Pulmonary artery endothelial cell (primary cell): ENCODE measurements at places on chromosomes 7 and 10. TPM values are rescaled to one million over a fixed set of nuclear protein-coding genes. Genes with fewer than 3 reads are reported as not detected.

MAGI2 gene
- total RNA-seq: 1.3 and 2.7 TPM in 2 replicates

TMEM229A gene
- total RNA-seq: not detected in 2 replicates

FOXI2 gene
- total RNA-seq: not detected in 2 replicates

MMD2 gene
- not detected in 2 replicates for total RNA-seq

FGFBP3 gene
- total RNA-seq: 0.20 and 0.28 TPM in 2 replicates

MTERF1 gene
- 7.6 and 11.0 TPM in 2 replicates for total RNA-seq

IFIT1B gene
- not detected in 2 replicates for total RNA-seq

NPC1L1 gene
- not detected in 2 replicates for total RNA-seq

TAS2R5 gene
- total RNA-seq: 0.53 and 0.74 TPM in 2 replicates

SFMBT2 gene
- 0.14 and 0.20 TPM in 2 replicates for total RNA-seq

PNLIP gene
- total RNA-seq: not detected in 2 replicates

RAB19 gene
- total RNA-seq: 0.33 TPM in 1 of 2 replicates, not detected in the other

TBXAS1 gene
- 8.1 and 10.6 TPM in 2 replicates for total RNA-seq

NEUROG3 gene
- not detected in 2 replicates for total RNA-seq

SPAM1 gene
- not detected in 2 replicates for total RNA-seq

GPR15LG gene
- not detected in 2 replicates for total RNA-seq

GRID2IP gene
- total RNA-seq: 0.04 TPM in 1 of 2 replicates, not detected in the other

FAM25G gene
- not detected in 2 replicates for total RNA-seq

ASL gene
- 61.8 and 69.8 TPM in 2 replicates for total RNA-seq

NUTM2E gene
- total RNA-seq: 0.04 and 0.07 TPM in 2 replicates

AEBP1 gene
- total RNA-seq: 2.6 and 5.4 TPM in 2 replicates

HSPA12A gene
- 0.13 and 0.42 TPM in 2 replicates for total RNA-seq

NT5C3A gene
- 15.9 and 18.9 TPM in 2 replicates for total RNA-seq

KIF5B gene
- total RNA-seq: 145 and 175 TPM in 2 replicates

COBL gene
- not detected in 2 replicates for total RNA-seq

EMX2 gene
- total RNA-seq: not detected in 2 replicates

OGDHL gene
- 0.26 and 0.46 TPM in 2 replicates for total RNA-seq

SPDYE16 gene
- 0.28 TPM in 1 of 2 replicates, not detected in the other for total RNA-seq

PDK4 gene
- total RNA-seq: 5.9 and 13.2 TPM in 2 replicates

GPR26 gene
- not detected in 2 replicates for total RNA-seq

RPP38 gene
- 10.4 and 13.2 TPM in 2 replicates for total RNA-seq

ZSWIM8 gene
- 31.5 and 39.8 TPM in 2 replicates for total RNA-seq

DNAJC12 gene
- total RNA-seq: 0.13 and 0.39 TPM in 2 replicates

DNAH11 gene
- total RNA-seq: 0.07 and 1.3 TPM in 2 replicates

WNT8B gene
- not detected in 2 replicates for total RNA-seq

ADGRA1 gene
- not detected in 2 replicates for total RNA-seq

UPK3B gene
- not detected in 2 replicates for total RNA-seq

SNX13 gene
- 26.6 and 29.1 TPM in 2 replicates for total RNA-seq

PAOX gene
- 5.8 and 8.8 TPM in 2 replicates for total RNA-seq

FOXP2 gene
- 0.11 TPM in 1 of 2 replicates, not detected in the other for total RNA-seq

HABP2 gene
- total RNA-seq: not detected in 2 replicates

ADCY1 gene
- total RNA-seq: 0.26 and 0.32 TPM in 2 replicates
